ENCODE measurements at places on chromosomes 5 and 9.

GRCh38 chr5:135694012-135694411 is 115.2 kb upstream of the CXCL14 start:
- no peak for DNase-seq

- no peak for DNase-seq
These were observed 20.3 kb upstream of the RIC1 start for GRCh38 chr9:5608298-5609225.

DNA sequence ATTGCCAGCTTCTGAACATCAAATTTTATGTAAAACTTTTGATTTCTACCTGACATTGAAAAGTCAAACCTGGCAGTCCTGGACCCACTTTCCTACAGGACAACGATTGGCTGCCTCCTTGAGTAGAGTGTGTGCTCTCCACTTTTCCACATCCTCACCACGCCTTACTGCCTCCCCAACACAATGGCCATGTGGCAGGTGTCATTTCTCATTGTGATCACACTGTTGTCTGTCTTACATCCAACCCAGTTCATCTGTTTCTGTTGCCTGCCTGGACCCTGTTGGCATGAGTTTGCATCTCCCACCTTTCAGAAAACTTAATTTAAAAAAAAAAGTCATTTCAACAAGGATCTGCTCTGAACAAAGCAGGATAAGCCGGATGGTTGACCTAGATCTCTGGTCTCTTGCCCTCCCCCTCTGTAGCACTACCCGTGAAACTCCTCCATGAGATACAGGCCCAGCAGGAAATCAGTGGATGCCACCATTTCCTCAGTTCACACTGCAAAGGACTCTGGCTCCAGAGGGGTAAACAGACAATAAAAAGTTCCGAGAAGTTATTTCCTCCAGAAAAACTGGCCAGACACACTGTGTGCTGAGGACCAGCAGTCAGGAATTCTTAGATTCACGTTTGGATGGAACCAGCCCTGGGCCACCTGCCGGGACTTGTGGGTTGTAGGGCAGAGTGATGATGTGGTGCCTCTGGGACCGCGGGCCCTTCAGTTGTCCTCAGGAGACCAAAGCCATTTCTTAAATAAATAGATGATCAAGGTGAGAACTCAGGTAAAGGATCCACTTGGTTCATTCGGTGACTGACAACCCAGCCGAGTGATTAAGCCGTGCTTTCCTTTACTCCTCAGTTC is 48.6 kb downstream of the AMBP start:
- no peak for DNase-seq

- DNase-seq: no peak
These were observed 134.9 kb downstream of the MRPS30 start for GRCh38 chr5:44943647-44944046.

- peak; percentile 28 for DNase-seq
These were observed 77.6 kb upstream of the TMC1 start for GRCh38 chr9:72443855-72444254.

DNA sequence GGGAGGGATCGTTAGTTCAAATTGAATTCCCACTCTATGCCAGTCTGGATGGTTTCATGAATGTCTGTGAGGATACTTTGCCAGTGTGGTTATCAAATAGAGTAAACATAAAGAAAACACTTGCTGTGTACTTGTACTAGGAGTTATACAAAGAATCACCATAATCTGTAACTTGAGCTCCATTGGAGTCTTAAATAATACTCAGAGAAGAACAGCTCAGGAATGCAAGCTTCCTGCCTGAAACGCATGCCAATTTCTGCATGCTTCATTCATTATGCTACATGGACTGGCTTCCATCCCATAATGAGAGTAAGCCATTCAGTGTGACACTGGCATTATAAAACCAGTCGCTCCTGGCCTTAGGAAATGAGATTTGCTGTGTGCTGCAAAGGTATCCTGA is 351.4 kb downstream of the SEMA5A start:
- no peak for DNase-seq

DNA sequence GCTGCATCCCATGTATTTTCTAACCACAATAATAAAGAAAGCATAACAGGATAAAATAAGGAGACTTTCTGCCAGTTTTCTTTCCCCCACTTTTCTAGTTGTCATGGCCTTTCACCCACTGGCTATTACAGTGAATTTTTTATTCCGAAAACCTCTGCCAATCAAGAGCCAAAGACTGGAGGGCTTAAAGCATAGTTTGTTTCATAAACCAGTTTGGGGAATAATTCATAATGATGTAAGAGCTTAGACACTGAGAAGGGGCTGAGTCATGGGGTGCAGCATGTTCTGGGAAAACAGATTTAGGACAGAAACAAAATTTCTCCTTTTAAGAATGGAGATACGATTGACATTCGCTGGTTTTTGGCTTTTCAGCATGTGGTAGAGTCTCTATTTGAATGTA is 4.4 kb upstream of the GLIPR2 start:
- no peak for DNase-seq

All from activated CD4-positive, alpha-beta memory T cell treated with anti-CD3 and anti-CD28 coated beads for 36 hours (primary cell).